CD4-positive, alpha-beta T cell treated with Interleukin-6 for 4 hours (primary cell): ENCODE measurements at places on chromosomes 2 and 18.

GRCh38 chr2:83826577-83826976 lies 632.5 kb downstream of the SUCLG1 start:
- no peak for DNase-seq

- no peak for DNase-seq
These were observed 158.1 kb downstream of the DOCK10 start for GRCh38 chr2:224884188-224884587.

DNA sequence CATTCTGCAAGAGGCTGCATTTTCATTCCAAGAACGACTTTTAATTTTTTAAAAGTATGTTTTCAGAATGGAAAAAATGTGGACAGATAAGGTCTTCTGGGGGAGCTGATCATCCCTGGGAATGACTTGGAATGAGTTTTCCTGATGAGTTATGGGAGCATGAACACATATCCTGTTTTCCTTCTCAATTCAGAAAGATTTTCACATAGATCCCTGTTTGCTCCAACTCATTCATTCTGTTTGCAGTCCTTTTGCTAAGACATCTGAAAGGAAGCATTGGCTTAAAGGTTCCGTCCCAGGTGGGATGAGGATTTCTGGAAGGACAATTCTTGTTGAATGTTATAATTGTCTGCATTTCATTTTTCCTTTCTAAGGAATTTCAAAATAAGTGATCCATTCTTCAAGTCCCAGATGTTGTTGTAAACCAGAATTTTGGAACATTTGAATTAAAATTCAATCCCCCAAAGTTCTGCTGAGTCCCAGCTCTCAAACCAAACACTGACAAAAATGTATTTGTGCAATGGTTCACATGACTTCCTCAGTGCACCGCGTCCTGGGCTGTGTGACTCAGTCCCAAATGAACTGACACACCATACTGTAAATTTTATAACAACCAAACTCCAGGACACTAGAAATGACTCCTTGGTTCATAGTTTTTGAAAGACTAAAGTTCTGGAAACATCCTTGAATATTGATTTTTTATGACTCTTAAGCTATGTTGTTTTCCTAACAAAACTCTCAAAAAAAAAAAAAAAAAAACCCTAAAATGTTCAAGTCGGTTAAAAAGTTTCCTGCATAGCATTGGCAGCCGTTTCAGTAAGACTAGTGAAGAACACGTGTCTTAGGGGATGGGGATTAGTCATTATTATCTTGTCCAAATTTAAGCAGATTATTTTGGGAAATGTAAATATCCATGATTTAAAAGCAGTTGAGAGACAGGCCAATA lies 281.8 kb upstream of the TCF4 start:
- DNase-seq = no peak

- DNase-seq = no peak
These were observed 31.0 kb downstream of the GYPC start for GRCh38 chr2:126686841-126687485.

DNA sequence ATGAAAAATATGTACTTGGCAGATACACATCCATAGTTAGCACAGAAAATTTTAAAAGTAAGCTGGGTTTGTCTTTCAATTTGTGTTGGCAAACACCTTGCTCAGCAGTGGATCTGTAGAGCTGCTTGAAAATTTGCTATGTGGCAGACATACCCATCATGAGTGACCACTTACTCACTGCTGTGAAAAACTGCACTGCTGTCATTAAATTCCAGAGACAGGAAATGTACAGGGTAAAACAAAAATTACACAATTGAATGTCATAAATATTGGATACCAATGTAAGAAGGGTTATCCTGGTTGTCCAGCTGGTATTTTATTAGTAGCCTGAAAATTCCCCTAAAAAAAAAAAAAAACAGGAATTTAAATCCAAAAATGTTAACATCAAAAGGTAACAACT lies 24.5 kb downstream of the NIF3L1 start:
- no peak for DNase-seq

GRCh38 chr2:100200985-100201384 lies 58.6 kb upstream of the AFF3 start:
- DNase-seq = no peak

DNA sequence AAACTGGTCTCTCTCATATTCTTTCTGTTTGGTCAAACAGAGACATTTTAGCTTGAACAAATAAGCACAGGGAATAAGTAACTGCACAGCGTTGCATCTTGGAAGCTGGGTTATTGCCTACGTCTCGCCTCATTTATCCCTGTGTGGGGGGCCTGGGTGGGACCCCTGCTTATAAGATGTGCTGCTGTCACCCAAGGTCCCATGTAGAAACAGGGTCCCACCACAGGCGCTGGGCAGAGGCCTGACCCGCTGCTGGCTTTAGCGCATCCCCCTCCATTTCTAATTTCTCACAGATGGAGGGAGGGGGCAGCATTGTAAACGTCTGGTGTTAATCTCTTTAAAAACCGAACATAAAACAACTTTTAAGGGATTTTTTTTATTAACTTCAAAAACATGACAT lies 207.8 kb downstream of the HDAC4 start:
- DNase-seq = no peak

DNA sequence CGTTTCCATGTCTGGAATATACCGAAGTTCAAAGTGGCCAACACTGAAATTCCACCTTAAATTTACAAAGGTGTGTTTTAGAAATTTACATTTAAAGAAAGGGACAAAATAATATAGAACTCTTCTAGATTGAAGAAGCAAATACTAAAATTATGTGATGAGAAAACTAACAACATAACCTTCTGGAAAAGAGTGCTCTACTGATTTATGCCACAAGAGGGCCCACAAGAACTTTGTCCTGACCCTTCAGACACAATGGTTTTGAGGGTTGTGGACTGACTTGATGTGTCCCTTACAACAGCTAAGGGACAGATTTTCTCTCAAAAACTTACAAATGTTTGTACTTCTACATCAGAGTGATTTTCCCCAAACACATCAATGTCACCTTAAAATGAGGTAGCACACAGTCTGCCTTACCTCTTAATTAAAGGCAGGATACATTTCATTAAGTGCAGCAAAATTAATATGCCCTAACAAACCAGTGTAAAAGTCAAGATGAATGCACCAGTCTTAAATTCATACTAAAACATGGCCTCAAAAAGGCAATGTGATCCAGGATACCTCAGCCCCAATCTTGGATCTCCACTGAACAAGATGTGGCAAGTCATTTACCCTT lies 36.2 kb downstream of the EIF2AK3 start:
- peak; percentile 50 for DNase-seq

DNA sequence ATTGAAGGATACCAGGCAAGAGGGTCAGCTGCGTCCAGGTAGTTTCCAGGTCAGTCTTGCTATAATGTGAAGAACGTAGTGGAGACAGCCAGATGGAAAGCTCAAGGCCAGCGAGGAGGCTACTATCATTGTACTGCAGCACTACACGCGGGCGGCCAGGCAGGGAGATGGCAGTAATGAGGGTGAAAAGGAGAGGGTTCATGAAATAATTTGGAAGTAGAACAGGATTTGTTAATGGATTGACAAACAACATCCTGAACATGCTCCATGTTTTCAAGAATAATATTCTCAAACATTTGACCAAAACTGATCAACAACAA lies 17.1 kb downstream of the SPIRE1 start:
- DNase-seq = no peak

- DNase-seq = no peak
These were observed 1.6 kb upstream of the FHOD3 start for GRCh38 chr18:36295880-36296301.

GRCh38 chr18:63376538-63376937 lies 9.5 kb upstream of the KDSR start:
- DNase-seq = no peak

DNA sequence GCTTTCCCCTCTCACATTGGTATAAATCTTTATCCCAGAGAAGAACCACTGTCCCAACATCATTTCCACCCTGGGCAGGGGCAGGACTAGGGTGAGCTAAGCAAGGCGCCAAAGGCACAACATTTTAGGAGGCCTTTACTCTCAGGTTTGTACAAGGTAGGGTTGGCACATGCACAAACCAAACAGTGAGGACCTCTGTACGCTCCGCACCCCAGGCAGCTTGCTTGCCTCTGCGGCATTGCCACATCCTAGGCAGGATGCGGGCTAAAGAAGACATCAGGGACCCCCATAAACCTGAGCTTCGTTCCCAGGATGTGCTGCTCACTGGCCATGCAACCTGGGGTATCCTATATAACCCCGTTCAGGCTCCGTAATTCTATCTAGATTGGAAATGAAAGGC lies 128.1 kb upstream of the DAPL1 start:
- no peak for DNase-seq

GRCh38 chr2:14094592-14094991 lies 537.9 kb upstream of the LRATD1 start:
- DNase-seq = no peak

DNA sequence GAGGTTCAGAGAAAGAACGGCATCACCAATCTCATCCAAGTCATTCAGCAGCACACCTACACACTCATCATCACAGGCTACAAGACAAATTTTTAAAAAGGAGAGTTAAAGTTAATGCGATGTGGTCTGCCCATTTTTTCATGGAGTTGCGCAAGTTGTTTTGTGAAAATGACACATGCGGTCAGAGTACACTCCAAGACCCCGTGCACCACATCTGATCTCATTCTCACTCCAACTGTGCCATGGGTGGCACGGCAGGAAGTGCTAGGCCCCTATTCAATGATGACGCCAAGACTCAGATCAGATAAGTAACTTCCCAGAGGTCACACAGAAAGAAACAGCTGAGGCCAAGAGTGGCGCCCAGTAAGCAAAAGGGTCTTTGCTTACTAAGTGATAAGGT lies 119.8 kb downstream of the LAMA1 start:
- no peak for DNase-seq

DNA sequence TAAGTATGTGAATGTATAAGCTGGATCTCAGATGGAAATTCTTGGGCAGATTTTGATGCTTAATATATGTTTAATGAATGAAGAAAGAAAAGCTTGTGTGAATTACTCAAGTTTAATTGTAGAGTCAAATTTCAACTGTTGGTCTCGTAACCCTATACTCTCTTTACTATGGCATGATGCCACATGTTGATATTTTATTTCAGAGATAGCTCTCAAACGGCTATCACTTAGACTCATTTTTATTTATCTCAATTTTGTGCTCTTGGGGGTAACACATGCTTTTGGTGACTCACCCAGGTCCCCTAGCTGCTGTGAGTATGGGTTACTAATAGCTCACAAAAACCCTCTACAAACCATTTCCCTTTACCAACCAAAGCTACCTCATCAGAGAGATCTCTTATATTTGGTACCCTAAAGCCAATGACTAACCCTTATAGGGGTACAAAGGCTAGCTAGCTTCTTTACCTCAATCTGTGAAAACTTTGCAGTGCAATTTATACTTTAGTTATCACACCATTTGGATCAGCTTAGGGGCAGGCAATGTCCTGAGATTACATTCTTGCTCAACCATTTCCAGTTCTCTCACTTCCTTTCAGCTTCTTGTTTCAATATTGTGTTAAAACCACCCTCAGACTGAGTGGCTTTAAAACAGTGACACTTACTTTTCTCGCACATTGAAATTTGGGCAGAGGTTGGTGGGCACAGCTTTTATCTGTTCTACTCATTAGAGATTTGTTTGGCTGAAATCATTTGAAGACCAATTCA lies 240.3 kb downstream of the CDH7 start:
- DNase-seq = no peak

DNA sequence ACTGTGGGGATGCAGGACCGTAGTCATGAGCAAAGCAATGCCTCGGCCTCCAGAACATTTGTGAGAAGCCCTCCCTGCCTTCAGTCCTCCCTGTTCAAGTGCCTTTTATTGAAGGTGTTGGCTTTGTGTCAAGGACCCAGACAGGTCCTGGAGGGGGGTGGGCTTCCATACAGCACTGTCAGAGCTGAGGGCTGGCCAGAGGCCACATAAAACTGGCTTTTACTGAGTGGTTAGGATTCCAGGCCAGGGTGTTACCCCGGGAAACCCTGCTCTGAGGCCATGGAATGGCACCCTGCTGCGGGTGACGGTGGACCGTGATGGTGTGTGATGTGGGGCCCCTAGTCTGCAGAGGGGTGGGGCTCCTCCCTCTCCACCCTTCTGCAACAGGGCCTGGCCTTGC lies 41.6 kb downstream of the TOGARAM2 start:
- no peak for DNase-seq

- DNase-seq = no peak
These were observed 115.9 kb downstream of the DSEL start for GRCh38 chr18:67400502-67401117.

GRCh38 chr2:10962004-10962403 lies 50.3 kb downstream of the KCNF1 start:
- no peak for DNase-seq

- DNase-seq = no peak
These were observed 71.4 kb downstream of the TRIB2 start for GRCh38 chr2:12787891-12788801.

- no peak for DNase-seq
These were observed 50.7 kb downstream of the SFXN5 start for GRCh38 chr2:73020657-73021370.

- no peak for DNase-seq
These were observed 7.4 kb upstream of the DGKD start for GRCh38 chr2:233346930-233347329.

GRCh38 chr2:72128059-72128842 lies 19.4 kb downstream of the CYP26B1 start:
- DNase-seq = no peak

DNA sequence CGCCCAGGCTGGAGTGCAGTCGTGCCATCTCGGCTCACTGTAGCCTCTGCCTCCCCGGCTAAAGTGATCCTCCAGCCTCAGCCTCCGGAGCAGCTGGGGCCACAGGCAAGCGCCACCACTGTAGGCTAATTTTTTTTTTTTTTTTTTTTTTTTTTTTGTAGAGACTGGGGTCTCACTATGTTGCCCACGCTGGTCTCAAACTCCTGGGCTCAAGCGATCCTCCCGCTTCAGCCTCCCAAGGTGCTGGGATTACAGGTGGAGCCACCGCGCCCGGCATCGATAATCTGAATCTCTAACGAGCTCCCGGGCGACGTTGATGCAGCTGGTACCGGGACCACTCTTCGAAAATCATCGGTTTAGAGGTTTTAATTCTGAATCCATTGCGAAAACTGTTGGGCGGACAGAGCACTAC lies 520 bp upstream of the CYP20A1 start:
- no peak for DNase-seq

DNA sequence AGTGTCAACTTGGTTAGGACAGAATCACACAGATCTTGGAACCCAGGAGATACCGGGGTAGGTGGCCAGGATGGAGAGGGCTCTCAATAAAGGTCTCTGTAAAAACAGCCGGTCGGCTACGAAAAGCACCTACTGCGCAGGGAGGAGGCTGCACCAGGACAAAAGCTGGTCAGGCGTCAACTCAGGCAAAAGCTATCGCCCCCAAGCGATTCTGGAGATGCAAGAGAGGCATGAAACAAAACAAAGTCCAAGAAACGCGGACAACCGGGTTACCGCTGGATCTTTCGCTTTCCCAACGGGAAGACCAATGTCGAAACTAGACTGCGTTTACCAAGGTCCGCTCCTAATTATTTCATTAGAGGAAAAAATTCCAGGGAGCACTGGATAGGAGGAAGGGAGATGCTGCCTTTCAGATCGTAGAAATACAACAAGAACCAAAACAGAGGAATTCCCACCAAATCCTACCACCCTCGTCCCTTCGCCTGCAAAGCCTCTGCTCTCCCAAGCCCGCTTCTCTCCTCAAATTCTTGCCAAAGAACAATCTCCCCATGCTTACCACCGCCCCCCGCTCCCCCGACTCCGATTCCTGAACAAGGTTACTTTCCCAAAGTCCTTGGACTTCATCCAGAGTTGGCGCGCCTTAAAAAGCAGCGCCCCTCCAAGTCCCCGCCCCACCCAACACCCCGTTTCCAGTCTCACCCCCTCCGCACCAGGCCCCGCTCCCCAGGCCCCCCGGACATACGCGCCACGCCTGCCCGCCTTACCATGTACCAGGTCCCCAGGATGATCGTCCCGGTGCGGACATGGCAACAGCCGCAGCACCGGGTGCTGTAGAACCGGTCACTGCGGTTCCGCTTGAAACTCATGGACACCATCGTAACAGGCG lies 539 bp downstream of the LAPTM4A start:
- peak; percentile 24 for DNase-seq
